ENCODE measurements at places on chromosomes 3 and 15.

DNA sequence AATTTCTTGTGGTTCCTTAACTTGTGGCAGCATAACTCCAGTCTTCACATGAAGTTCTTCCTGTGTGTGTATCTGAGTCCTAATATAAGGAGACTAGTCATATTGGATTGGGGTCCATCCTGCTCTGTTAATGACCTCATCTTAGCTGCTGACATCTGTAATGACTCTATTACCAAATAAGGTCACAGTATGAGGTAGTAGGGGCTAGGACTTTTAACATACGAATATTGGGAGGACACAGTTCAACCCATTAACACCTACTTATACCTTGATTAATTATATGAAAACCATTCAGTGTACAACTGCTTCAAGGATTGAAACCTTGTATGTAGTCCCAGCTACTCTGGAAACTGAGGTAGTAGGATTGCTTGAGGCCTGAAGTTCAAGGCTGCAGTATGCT lies 43.9 kb downstream of the OIP5 start:
- no peak for DNase-seq

- no peak for DNase-seq
Measured at GRCh38 chr3:13066236-13066635, 7.0 kb downstream of the IQSEC1 start.

- peak; percentile 96 for DNase-seq
Measured at GRCh38 chr15:69462493-69463181, 10.0 kb downstream of the RPLP1 start.

DNA sequence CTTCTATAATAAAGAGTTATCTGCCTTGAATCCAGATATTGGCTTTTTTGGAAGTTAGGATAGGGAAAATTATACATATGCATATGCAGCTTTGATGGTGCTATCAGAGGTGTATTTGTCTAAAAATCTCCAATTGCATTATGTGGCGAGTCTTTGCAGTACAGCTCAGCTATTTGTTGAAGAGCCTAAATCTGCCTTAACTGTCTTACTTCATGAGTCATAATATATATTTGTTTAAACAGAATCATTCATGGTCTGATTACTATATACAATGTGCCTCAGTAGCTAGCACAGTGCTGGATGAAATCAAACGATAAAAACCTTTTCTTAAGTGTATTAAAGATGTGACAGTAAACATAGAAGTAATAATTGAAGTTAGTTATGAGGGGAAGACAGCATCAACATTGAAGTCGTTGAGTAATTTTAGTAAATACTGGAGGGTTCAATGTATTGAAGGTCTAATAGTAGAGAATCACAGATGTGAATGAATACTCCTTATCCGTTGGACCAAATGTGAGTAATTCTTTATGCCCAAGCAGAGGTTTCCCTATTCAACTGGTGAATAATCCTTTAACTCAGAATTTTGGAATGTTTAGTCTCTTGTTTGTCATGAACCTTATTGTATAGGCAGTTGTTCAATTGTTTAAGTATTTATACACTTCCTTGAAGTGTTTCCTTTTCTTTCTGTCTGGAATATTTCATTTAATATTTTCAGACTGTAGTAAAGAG lies 74.8 kb upstream of the NAALADL2 start:
- DNase-seq, result peak; percentile 61

- no peak for DNase-seq
Measured at GRCh38 chr3:156010829-156011228, 109.5 kb upstream of the KCNAB1 start.

GRCh38 chr15:65411465-65412071 lies 11.2 kb downstream of the IGDCC4 start:
- peak; percentile 39 for DNase-seq

DNA sequence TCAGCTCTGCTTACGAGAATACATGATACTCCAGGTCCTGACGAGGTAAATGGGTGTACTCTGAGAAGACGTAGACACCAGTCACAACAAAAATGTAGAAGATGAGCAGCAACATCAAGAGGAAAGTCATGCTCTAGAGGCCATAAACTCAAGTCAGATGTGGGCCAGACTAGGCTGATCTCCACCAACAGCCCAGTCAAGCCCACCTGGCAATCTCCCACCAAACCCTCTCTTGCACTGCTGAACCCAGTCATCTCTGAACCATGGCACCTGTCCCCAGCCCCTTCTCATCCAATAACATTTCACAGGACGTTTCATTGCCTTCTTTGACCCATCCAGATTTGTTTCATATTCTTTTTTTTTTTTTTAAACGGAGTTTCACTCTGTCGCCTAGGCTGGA lies 10.8 kb upstream of the PDIA3 start:
- DNase-seq, result no peak

DNA sequence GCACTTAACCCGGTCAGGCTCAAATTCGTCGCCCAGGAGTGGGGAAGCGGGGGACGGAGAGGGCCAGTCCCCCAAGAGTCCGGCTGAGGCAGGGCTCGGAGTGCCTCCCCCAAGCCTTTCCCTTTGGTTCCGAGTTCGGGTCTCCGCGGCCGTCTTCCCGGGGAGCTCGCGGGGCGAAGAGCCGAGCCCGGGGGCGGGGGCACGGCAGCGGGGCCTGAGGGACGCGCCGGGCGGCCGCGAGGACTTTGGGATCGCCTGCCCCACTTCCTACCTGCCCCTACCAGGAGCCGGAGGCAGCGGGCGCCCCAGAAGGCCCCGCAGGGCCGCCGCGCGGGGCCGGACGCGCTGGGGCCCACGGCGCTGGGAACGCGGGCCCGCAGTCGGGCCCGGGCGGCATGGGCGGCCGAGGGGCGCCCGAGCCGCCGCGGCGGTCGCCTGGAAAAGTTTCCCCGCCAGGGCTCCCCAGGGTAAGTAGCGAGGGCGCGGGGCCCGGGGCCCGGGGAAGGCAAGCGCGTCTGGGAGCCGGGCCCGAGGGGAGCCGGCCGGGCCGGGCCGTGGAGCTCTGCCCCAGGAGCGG lies 2.8 kb downstream of the FURIN start:
- DNase-seq, result peak; percentile 34
